ENCODE measurements at places on chromosomes 2 and 18.

DNA sequence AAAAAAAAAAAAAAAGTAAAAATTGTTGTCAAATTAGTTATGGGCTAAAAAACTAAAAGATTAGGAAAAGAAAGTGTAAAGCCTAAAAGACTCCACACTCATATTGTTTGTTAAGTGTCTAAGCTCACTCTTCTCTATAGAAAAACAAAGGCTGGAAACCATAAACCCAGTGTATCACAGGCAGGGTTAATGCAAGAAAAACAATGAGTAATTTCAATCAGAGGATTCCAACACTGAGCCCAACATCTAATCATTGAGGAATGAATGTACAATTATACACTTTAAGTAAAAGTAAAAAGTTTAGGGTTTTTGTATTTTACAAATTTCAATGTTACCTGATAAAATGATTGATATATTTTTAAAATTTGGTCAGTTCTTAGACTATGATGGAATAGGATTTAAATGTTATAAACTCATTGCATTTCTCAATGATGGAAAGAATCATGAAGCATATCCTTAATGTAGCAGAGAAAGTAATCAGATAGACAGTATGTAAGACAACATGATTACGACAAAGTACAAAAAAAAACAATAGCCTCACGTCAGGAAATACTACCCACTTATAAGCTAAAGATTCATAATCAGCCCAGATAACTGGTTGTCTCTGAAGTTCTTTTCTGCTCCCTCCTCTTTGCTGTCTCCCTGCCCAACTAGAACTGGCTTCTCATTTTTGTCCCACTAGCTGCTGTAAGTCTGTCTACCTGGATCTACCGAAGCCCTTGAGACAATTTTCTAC lies 44.5 kb upstream of the SP3 start:
- no peak for DNase-seq
- H3K27me3 ChIP-seq: no peaks in the 10 kb centered on the region
- H3K36me3 ChIP-seq: no peaks in the 10 kb centered on the region
- H3K4me3 ChIP-seq: no peak overlapping the region
- peaks cover 7% of the 10 kb centered on the region for H3K4me1 ChIP-seq

DNA sequence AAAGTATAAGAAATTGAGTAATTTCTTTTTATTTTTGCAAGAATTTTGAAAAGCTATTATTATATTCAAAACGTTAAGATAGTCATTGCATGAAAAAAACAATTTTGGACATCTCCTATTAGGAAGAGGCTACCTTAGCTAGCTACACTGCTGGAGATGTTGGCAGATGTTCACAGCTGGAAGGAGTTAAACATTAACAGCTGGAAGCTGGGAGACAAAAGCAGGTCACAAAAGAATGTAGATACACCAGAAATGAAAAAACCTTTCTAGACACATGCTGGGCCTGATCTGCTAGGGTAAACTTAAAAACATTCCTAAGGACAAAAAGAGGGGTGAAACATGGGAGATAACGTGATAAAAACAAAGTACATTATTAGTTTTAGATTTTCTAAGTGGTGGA lies 84.4 kb downstream of the SESTD1 start:
- no peaks in the 10 kb centered on the region for H3K27me3 ChIP-seq
- H3K36me3 ChIP-seq: no peaks in the 10 kb centered on the region
- no peaks in the 10 kb centered on the region for H3K4me1 ChIP-seq
- H3K27ac ChIP-seq: no peak overlapping the region

- DNase-seq: no peak
- H3K27ac ChIP-seq: no peak overlapping the region
- no peaks in the 10 kb centered on the region for H3K36me3 ChIP-seq
- H3K4me3 ChIP-seq: no peak overlapping the region
- H3K27me3 ChIP-seq: no peaks in the 10 kb centered on the region
- no peaks in the 10 kb centered on the region for H3K4me1 ChIP-seq
Observed at GRCh38 chr18:60020107-60020925, 120.5 kb downstream of the PMAIP1 start.

DNA sequence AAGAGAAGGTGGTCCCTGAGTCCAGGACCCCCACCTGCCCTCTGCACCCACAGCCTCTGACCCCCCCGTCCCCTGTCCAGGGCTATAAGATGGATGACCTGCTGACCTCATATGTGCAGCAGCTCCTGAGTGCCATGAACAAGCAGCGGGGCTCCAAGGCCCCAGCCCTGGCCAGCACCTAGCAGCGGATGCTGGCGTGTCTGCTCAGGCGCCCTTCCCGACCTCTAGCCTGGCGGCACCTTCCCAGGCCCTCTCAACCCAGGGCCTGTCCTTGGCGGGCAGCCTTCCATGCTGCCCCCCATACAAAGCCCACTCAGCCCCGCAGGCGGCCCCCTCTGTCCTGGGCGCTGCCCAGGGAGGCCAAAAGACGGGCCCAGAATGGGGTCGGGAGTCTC lies 8.7 kb upstream of the GPR17 start:
- H3K27me3 ChIP-seq: no peaks in the 10 kb centered on the region
- peaks cover 4% of the 10 kb centered on the region for H3K4me1 ChIP-seq

- H3K36me3 ChIP-seq: no peaks in the 10 kb centered on the region
- peaks cover 20% of the 10 kb centered on the region for H3K4me1 ChIP-seq
- DNase-seq: peak; percentile 84
- no peak overlapping the region for H3K27ac ChIP-seq
- H3K4me3 ChIP-seq: peak overlapping the region; percentile 2
Observed at GRCh38 chr2:217858519-217859491, 144.0 kb downstream of the TNS1 start.

GRCh38 chr18:70127359-70127758 lies 78.1 kb downstream of the RTTN start:
- no peak overlapping the region for H3K4me3 ChIP-seq
- H3K27me3 ChIP-seq: no peaks in the 10 kb centered on the region

DNA sequence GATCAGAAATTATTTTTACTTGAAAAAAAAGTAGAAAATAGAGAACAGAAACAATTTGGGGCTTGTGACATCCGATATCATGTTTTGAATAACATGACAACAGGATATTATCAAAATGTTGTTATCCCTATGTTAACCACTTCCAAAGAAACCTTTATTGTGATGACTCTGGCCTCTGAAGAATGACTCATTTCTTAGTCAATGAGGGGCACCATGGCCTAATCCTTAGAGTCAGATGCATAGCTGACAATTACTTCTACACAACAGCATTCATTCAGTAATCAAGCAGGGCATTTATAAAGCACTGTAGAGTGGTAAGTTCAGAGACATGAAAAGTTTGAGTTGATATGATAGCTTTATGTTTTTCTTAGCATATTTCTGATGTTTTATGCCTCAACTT lies 703.0 kb downstream of the RNF144A start:
- DNase-seq: no peak
- no peaks in the 10 kb centered on the region for H3K36me3 ChIP-seq
- H3K27me3 ChIP-seq: no peaks in the 10 kb centered on the region
- no peak overlapping the region for H3K27ac ChIP-seq

DNA sequence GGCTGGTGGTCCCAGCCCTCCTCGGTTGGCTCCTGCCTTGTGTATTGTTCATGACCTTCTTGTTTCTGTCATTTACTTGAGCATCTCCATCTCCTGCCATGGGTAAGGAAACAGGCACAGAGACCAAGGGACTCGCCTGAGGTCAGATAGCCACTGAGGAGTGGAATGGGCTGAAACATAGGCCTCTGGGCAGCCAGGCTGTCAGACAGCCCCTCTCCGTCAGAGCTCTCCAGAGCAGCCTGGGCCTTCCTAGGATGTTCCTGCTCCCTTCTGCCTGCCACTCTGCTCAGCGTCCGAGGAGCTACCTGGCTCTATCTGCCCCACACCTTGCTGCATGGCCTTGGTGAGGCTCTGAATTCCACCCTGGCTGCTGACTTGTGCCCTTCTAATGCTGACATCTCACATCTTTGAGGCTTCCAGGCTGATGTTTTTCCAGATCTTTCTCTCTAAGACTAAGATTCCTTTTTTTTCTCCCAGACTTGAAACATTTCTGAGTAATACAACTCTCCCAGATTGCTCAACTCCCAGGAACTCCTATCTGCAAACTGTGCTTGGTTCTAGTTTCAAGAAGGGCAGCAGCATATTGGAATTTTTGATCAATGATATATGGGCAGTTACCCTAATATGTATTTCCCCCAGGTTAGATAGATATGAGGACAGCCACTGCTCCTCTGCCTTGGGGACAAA lies 67.7 kb downstream of the MCFD2 start:
- H3K4me1 ChIP-seq: peaks cover 51% of the 10 kb centered on the region
- no peaks in the 10 kb centered on the region for H3K36me3 ChIP-seq
- peak; percentile 48 for DNase-seq
- H3K27me3 ChIP-seq: no peaks in the 10 kb centered on the region
- H3K27ac ChIP-seq: peak overlapping the region; percentile 93
- no peak overlapping the region for H3K4me3 ChIP-seq

- no peaks in the 10 kb centered on the region for H3K4me1 ChIP-seq
- H3K36me3 ChIP-seq: no peaks in the 10 kb centered on the region
- no peak overlapping the region for H3K4me3 ChIP-seq
- no peak overlapping the region for H3K27ac ChIP-seq
- DNase-seq: no peak
- H3K27me3 ChIP-seq: no peaks in the 10 kb centered on the region
Observed at GRCh38 chr2:233247744-233248143, 3.7 kb upstream of the ATG16L1 start.

DNA sequence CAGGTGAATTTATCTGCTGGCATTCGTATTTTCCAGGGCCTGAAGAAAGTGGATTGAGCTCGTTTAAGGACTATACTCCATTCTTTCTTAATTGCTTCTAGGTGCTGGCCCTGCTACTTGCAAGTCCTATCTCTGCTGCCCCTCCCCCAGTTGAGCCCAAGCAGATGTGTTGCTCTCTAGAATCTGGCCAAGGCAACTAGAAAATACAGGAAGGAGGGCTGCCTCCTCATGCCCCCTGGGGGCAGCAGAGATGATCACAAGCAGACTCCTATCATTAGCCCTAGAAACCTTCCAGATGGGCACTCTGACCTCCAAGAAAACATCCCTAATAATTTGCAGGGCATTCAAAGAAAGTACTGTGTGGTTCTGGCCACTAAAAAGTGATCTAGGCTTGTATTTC lies 72.5 kb upstream of the CYP26B1 start:
- no peak for DNase-seq
- no peaks in the 10 kb centered on the region for H3K4me1 ChIP-seq
- H3K36me3 ChIP-seq: no peaks in the 10 kb centered on the region
- no peaks in the 10 kb centered on the region for H3K27me3 ChIP-seq
- H3K27ac ChIP-seq: no peak overlapping the region
- no peak overlapping the region for H3K4me3 ChIP-seq

GRCh38 chr2:174341293-174341994 lies 6.7 kb downstream of the SP9 start:
- no peak overlapping the region for H3K4me3 ChIP-seq
- DNase-seq: peak; percentile 90
- no peaks in the 10 kb centered on the region for H3K36me3 ChIP-seq
- H3K27me3 ChIP-seq: peaks cover 9% of the 10 kb centered on the region
- peaks cover 7% of the 10 kb centered on the region for H3K4me1 ChIP-seq

DNA sequence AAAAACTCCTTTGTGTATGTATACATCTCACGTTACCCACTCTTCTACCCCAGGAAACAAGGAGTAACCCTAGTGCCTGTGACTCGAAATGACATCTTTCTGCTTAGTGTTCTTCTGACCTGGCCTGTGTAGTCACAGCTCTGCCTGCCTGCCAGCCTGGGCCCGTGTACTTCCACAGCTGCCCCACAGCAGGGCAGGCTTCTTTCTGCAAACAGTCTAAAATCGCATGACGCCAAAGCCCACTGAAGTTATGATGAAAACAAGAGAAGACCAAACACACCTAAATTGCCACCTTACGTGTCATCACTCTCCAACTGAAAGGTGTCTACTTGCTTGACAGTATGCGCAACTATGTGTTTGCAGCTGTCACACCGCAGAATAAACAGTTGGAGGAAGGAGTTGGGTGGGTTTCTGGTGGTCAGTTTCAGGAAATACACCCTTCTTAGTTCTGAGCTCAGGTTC lies 1.5 kb downstream of the GAREM1 start:
- no peaks in the 10 kb centered on the region for H3K27me3 ChIP-seq
- H3K4me1 ChIP-seq: peaks cover 5% of the 10 kb centered on the region
- no peaks in the 10 kb centered on the region for H3K36me3 ChIP-seq
- peak overlapping the region; percentile 91 for H3K4me3 ChIP-seq

- no peaks in the 10 kb centered on the region for H3K27me3 ChIP-seq
- peaks cover 4% of the 10 kb centered on the region for H3K4me1 ChIP-seq
- DNase-seq: no peak
- no peak overlapping the region for H3K4me3 ChIP-seq
- no peaks in the 10 kb centered on the region for H3K36me3 ChIP-seq
Observed at GRCh38 chr2:138183705-138184104, 219.4 kb downstream of the HNMT start.

- no peak for DNase-seq
- no peak overlapping the region for H3K4me3 ChIP-seq
- H3K27ac ChIP-seq: no peak overlapping the region
- no peaks in the 10 kb centered on the region for H3K36me3 ChIP-seq
Observed at GRCh38 chr2:167875529-167875928, 371.9 kb downstream of the STK39 start.

GRCh38 chr2:224126440-224126839 lies 87.4 kb upstream of the SERPINE2 start:
- no peak overlapping the region for H3K4me3 ChIP-seq
- H3K4me1 ChIP-seq: no peaks in the 10 kb centered on the region
- H3K36me3 ChIP-seq: no peaks in the 10 kb centered on the region
- no peak overlapping the region for H3K27ac ChIP-seq
- DNase-seq: no peak

DNA sequence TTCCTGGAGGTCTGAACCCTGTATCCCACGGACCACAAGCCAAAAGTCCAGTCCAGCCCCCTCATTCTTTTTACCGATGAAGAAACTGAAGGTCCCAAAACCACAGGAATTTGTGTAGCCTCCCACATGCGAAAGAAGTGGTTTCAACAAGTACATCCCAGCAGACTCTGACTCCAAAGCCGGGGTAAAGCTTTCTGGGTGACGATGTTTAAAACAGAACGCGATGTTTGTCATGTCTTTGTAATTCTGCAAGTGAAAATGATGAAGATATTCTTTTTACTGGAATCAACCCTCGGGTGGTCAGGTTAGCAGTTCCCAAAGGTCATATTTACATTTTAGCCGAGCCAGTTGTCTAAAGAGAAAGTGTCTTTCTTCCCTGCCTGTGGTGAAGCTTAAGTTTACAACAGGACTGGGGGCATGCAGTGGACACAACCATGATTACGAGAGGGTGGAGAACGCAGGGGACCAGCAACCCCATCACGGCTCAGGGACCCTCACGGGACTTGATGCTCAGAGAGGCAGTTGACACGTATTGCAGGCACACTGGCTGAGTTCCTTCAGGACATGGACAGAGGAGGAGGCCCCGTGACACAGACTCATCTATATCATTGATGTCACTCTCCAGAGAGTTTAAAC lies 17.8 kb upstream of the TMEM131 start:
- no peaks in the 10 kb centered on the region for H3K36me3 ChIP-seq
- no peak overlapping the region for H3K27ac ChIP-seq
- H3K4me3 ChIP-seq: no peak overlapping the region
- H3K4me1 ChIP-seq: peaks cover 7% of the 10 kb centered on the region

DNA sequence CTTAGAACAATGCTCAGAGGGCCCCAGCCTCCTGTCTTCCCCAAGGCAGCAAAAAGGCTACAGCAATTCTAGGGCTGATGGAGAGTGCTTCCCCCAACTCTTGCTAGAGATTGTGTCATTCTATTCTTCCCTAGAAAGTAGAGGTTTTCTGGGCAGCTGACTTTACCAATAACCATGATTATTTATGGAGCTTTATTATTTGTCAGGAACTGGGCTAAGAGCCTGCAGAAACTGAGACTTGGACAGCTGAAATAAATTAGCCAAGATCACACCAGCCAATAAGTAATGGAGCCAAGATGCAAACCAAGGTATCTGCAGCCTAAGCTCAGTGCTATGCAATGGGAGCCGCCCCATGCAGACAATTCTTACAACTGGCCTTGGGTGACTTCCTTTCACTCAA lies 84.8 kb downstream of the CCBE1 start:
- H3K36me3 ChIP-seq: no peaks in the 10 kb centered on the region
- H3K27me3 ChIP-seq: no peaks in the 10 kb centered on the region
- no peak overlapping the region for H3K4me3 ChIP-seq
- H3K4me1 ChIP-seq: peaks cover 25% of the 10 kb centered on the region

Measured in ovary (tissue), 10 donors.